ENCODE measurements at places on chromosomes 16 and 17. TPM values are rescaled to one million over a fixed set of nuclear protein-coding genes. Genes with fewer than 3 reads are reported as not detected.

The ATP2A1 gene
- 1.5 TPM for polyA plus RNA-seq

The KCNJ16 gene
- 0.87 TPM for polyA plus RNA-seq

The SNX20 gene
- not detected for polyA plus RNA-seq

The NPIPA7 gene
- 5.7 TPM for polyA plus RNA-seq

The PHOSPHO1 gene
- 1.1 TPM for polyA plus RNA-seq

The SULT1A3 gene
- polyA plus RNA-seq, result 8.3 TPM

The MYH1 gene
- polyA plus RNA-seq, result not detected

The DHRS7C gene
- not detected for polyA plus RNA-seq

The YWHAE gene
- polyA plus RNA-seq, result 1,575 TPM

The DNAH2 gene
- 0.03 TPM for polyA plus RNA-seq

The SMARCD2 gene
- polyA plus RNA-seq, result 39.8 TPM

Measured in A549 (cell line).